ENCODE measurements at places on chromosomes 5 and 9.
A peak's percentile ranks its signal among the peaks of the same experiment; 100 is the strongest.

- no peak for DNase-seq
These were observed 1076.7 kb downstream of the CDH12 start for GRCh38 chr5:21776466-21776865.

GRCh38 chr9:99867536-99867935 is 38.9 kb upstream of the STX17 start:
- no peak for DNase-seq

- no peak for DNase-seq
These were observed 589.1 kb downstream of the ZNF608 start for GRCh38 chr5:124157320-124157719.

DNA sequence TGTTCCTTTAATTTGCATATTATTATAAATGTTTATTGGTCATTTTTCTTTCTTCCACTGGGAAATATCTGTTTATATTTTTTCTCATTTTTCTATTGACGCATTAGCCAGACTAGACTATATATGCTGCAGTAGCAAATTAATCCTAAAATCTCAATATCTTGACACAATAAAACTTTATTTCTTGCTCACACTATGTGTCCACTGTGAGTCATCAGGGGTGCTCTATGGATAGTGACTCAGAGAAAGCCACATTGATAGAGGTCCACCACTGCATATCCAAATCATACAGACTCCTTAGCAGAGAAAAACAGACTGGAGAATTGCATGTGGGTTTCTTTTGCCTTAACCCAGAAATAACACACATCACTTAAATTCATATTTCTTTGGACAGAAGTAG is 20.8 kb downstream of the OR1L3 start:
- DNase-seq = no peak

GRCh38 chr5:33688526-33688925 is 203.3 kb downstream of the ADAMTS12 start:
- no peak for DNase-seq

DNA sequence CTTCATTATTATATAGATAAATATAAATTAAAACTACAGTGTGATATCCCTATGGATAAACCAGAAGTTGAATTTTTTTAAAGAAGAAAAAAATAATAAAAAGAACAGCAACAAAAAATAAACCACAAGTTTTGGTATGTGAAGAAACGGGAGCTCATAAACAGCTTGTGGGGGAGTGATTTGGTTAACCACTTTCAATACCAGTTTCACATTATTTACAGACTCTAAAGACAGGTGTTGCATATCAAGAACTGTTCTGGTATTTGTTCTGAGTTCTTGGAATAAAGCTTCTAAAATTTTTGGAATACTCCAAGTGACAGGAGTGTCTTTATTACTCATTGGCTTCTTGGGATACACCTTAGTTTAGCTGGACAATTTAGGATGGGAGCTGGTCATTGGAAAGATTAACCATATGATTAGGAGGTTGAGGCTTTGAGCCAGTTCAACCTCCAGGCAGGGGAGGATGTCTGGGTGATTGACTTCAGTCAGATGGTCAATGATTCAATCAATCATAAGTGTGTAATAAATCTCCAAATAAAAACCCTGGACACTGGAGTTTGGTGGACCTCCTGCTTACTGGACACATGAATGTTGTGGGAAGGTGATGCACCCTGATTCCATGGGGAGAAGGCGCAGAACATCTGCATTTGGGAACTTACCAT is 2223.1 kb upstream of the C9orf72 start:
- no peak for DNase-seq

- DNase-seq = no peak
These were observed 232.4 kb upstream of the GAS1 start for GRCh38 chr9:87179553-87180340.

DNA sequence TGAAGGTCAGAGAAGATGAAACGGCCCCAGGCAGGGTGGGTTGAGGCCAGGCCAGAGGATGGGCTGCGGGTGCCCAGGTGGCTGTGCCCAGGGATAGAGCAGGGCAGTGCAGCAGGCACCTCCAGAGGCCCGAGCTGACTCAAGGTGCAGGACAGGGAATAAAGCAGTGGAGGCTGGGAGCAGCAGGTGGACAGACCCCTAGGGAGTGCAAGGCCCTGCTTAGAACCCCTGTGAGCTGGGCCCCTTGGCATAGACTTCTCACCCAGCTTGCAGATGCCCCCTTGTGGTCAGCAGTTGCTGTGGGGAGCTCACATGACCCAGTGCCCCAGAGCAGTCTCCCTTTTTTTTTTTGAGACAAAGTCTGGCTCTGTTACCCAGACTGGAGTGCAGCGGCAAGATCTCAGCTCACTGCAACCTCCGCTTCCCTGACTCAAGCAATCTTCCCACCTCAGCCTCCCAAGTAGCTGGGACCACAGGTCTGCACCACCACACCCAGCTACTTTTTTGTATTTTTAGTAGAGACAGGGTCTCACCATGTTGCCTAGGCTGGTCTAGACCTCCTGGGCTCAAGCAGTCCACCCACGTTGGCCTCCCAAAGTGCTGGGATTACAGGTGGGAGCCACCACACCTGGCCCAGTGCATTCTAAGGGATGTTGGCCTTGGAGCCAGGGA is 118.8 kb downstream of the WNK2 start:
- DNase-seq = peak; percentile 53

- DNase-seq = no peak
These were observed 2.1 kb downstream of the S1PR3 start for GRCh38 chr9:88993327-88993726.

- no peak for DNase-seq
These were observed 5.3 kb upstream of the CFAP95 start for GRCh38 chr9:69815313-69815712.
